ENCODE measurements at places on chromosomes 6 and 20.
A peak's percentile ranks its signal among the peaks of the same experiment; 100 is the strongest.

- no peak for DNase-seq
Measured at GRCh38 chr6:35594503-35595186, 81.9 kb upstream of the TULP1 start.

DNA sequence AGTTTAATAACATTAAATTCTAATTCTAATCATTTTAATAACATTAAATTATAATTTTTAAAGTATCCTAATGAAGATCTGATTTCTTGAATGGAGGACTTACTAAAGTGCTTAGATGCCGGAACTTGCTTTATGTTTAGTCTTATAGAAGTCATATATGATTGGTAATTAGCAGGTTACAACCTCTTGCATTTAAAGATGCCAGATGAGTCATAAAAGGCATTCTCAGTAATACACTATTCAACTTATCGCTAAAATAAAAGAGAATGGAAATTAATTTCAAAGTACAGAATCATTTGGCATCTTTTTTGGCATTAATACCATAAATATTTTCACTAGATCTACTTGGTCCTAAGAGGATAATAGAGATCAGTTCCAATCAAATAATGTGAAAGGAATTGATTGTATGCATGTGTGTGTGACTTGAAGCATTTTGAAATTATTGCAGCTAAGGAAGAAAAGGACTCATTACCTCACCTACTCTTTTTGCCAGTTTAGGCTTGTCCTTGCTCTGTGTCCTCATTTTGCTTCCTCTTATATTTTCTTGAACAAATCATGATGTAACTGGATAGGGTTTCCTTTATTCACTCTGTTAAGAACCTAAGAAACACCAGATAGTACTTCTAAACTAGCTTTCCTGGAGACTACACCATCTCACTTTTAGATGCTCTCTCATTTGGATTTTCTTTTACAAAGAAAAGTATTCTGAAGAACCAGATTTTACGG, 2.7 kb downstream of the COL21A1 start:
- DNase-seq: no peak

DNA sequence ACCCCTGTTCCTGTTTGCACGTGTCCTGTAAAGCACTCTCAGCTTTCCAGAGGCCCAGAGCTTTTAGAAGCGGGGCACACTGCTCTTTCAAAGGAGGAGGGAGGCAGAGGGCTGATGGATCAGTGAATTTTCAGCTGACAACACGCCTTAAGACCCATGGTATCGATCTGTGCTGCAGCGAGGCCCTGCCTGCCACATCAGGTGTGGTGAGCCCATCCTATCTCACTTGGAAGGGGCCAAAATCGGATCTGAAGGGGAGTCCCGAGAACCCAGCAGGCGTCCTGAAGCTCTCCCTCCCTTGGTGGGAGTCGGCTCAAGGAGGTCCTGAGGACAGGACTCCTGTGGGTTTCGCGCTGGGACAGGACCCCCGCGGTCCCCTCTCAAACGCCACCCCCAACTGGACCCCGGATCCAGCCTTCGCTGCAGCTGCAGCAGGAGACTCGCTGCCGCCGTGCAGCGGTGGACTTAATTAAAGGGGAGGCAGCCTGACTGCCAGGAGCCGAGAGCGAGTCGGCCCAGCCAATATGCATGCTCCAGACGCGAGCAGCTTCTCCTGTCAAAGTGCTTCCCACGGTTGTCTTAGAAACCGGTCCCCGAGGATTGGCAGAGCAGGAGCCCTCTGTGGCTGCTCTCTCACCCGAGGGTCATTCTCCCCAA, 580.0 kb upstream of the ZNF337 start:
- DNase-seq: no peak

- peak; percentile 85 for DNase-seq
Measured at GRCh38 chr6:79949233-79949632, 1.9 kb upstream of the ELOVL4 start.

DNA sequence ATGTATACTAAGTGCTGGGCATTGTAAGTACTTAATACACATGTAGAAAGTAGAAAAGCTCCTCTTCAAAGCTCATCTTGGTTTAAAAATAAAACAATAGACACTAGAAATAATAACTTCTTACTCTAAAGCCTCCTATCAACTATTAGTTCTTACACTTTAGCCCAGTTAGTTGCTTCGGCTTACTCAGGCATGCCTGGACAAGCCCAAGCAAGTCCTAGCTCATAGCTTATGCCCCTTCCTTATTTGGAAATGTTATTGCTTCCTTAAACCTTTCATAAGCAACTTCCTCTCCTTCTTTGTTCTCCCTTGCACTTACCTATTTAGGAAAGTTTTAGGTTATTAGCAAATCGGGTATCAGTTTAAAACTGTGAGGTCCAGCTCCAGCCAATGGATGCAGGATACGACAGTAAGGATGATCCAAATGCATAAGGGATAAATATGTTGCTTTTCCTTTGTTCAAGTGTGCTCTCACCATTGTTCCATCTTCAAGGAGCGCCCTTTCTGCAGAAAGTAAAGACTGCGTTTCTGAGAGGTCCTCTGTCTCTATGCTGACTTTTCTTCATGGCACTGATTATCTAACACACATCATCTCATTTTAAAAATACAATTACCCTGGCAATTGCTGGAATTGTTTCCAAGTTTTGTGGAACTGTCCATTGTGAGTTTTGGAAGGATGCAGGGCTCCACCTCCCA, 12.3 kb downstream of the TMEM30A start:
- no peak for DNase-seq

GRCh38 chr6:42533794-42534193, 30.0 kb upstream of the UBR2 start:
- DNase-seq: no peak

- peak; percentile 89 for DNase-seq
Measured at GRCh38 chr6:157756708-157757429, 66.2 kb upstream of the SNX9 start.

GRCh38 chr6:116251568-116252384, 2.1 kb downstream of the TSPYL4 start:
- peak; percentile 29 for DNase-seq

DNA sequence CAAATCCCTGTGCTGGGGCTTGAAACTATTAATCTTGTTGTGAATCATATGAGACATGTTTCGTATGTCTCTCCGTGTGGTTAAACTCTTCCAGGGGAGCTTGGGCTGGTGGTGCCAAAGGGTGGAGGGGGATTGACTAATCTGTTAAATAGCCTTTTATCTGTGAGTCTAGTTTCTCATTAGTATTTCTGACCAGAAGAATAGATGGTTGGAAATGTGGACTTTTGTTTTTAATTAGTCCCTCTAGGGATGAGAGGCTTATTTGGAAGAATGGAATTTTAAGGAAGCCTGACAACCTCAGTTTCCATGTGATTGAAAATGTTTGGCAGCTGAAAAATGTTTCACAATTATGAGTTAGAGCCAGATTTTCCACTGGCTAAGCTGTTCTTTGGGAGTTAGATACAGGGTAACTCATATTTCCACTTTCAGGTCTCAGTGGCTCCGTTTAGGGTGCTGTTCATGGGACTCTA, 117.3 kb downstream of the BCKDHB start:
- DNase-seq: no peak

- DNase-seq: no peak
Measured at GRCh38 chr6:169140986-169141495, 112.6 kb downstream of the THBS2 start.

DNA sequence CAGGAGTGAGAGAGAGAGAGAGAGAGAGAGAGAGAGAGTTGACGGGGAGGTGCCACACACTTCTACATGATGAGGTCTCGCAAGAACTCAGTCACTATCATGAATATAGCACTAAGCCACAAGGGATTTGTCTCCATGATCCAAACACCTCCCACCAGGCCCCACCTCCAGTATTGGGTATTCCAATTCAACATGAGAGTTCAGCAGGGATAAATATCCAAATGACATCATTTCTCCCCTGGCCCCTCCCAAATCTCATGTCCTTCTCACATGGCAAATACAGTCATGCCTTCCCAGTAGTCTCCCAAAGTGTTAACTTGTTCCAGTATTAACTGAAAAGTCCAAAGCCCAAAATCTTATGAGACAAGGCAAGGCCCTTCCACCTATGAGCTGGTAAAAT, 330.7 kb downstream of the CDH26 start:
- DNase-seq: no peak

DNA sequence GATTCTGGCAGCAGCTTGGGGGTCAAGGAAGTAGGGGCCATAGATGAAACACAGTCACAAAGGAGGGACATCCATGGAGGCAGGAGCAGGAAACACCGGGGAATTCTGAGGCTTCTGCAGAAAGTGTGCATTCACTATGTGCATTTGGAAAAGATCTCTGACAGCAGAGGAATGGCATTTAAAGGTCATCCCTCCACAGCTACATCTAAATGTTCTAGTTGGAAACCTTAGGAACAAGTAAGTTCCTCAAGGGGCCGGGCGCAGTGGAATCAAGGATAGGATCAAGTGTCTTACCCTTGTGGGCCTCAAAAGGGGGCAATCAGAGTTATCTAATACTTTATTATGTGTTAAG, 8.8 kb downstream of the C6orf136 start:
- no peak for DNase-seq

DNA sequence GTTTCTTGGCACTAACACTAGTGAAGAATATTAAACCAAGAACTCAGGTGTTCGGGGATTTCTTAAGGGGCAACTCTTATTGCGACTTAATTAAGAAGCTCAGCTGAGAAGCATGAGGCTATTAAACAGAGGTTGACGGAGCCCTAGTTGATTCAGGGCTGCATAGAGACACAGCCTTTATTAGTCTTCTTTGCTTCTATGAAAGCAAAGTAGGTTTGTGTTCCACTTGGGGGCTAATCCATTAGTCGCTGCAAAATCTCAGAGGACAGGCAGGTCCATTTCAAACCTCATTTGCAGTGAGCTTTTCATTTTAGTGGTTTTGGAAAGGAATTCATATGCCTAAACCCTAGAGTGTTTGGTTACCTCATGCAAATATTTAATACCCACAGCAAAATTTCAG, 506.6 kb upstream of the SULF2 start:
- no peak for DNase-seq

- DNase-seq: no peak
Measured at GRCh38 chr6:165455488-165455887, 146.1 kb upstream of the C6orf118 start.

DNA sequence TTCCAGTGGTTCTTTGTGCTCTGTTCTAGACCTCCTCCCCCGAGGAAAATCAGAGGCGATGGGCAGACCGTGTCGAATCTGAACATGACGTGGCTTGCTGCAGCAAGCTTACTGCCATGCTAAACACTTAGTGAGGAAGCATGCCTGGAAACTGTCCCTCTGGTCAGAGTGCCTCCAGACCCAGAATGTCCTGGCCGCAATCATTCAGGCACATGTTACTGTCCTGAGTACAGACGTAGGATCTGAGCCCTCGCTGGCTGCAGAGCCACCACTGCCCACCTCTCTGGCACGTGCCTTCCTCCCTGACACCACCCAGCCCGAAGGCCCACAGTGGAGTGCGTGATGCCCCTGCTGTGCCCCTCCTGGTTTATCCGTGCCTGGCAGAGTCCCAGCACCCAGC, 163.6 kb downstream of the SYNDIG1 start:
- no peak for DNase-seq

DNA sequence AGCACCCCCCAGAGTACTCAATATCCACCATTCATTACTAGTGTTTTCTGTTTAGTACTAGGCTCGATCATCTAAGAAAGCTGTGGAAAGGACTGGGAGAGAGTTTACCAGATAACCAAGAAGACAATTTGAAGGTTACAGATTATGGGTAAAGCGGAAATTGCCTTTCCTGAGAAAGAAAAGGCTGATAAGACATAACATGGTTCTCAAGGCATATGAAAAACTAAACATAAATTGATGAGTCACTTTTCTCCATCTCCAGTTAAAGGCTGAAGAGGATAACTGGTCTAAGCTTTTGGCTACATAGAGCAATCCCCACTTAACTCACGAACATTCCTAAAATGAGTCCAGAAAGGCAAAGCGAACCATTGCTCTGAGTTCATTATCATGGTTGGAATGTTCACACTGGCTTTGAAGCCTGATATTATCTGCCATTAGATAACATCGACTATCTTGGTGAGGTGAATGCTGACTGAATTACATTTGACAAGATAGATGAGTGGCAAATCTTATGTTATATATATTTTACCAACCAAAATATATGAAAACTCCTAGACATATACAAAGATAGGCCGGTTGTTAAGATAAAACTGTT, 65.8 kb downstream of the BTBD9 start:
- DNase-seq: peak; percentile 57

GRCh38 chr6:27101824-27102223, 145.7 kb upstream of the PRSS16 start:
- DNase-seq: no peak

DNA sequence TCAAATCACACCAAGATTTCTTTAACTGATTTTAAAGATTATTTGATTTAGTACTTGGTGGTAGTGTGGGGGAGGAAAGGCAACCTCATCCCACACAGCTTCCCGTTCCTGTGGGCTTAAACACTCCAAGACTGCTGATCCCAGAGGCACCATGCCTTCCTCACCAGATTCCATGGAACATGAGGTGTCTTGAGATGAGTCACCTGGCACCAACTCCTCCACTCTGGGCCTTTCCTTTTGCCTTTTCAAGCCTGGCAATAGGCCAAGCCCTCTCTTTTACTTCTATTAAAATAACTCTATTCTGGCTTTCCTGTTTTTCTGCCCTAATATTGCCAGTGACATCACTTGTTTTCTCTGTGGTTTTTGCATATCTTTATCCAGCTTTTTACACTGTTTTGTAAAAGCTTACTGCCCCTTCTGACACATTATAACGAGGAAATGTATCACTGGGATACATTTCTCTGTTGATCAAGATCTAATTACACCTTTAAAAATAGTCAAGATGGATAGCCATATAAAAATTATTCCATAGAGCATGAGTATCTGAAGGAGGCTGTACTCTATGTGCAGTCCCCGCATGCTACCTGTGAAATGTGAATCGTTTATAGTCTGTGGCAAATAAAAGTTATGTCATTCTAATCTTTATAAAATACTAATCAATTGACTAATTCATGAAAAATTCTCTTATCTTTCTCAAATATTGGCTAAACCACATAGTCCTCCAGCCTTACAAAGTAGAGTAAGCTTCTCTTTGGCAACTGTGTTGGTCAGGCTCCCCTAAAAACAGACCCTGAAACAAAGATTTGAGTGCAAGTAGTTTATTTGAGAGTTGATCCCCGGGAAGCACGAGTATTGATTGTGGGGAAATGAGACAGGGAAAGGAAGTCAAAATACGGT, 257.8 kb upstream of the KCNQ5 start:
- DNase-seq: no peak

DNA sequence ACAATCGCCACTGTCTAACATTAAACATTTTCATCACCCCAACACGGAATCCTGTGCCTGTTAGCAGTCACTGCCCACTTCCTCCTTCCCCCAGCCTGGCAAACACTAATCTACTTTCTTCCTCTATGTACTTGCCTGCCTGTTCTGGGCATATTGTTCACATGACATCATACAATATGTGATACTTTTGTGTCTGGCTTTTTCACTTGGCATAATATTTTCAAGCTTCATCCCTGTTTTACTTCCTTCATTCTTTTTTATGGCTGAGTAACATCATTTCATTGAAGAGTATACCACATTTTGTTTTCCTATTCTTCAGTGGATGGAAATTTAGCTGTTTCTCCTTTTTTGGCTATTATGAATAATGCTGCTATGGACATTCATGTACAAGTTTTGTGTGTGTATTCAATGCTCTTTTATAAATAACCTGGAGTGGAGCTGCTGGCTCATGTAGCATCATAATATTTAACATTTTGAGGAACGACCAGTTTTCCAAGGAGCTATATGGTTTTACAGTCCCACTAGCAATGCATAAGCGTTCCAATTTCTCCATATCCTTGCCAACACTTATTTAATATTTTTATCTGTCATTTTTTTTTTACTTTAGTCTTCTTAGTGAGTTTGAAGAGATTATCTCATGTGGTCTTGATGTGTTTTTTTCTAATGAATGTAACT, 360.1 kb downstream of the HDGFL1 start:
- DNase-seq: peak; percentile 29

- no peak for DNase-seq
Measured at GRCh38 chr6:10800810-10801209, 37.5 kb downstream of the MAK start.

- DNase-seq: no peak
Measured at GRCh38 chr20:54622333-54623295, 147.2 kb downstream of the DOK5 start.
